Naive B cell (primary cell): ENCODE measurements at places on chromosomes 1 and 21. TPM values are rescaled to one million over a fixed set of nuclear protein-coding genes. Genes with fewer than 3 reads are reported as not detected.

DNA sequence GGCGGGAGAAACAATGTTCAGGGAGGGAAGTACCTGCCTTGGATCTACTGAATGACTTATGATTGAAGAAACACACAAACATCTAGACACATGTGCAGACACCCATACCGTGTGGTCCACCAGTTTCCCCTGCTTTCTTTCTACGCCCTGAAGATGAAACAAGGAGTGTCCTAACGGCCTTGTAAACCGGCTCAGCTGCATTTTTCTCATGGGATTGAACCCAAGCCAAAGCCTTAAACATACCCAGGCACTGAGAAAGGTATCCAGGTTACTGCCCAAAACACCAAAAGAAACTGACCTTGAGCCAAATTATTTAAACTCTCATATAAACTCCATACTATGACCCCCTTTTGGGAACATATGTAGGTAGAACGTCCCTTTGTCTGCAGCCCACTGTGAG is 630.0 kb upstream of the RGS18 start:
- DNase-seq = no peak

- DNase-seq = no peak
Observed at GRCh38 chr1:237070519-237070918, 28.5 kb downstream of the RYR2 start.

GRCh38 chr1:109040627-109040988 is 1.3 kb downstream of the WDR47 start:
- no peak for DNase-seq

- DNase-seq = no peak
Observed at GRCh38 chr21:31235671-31236450, 108.2 kb downstream of the TIAM1 start.

DNA sequence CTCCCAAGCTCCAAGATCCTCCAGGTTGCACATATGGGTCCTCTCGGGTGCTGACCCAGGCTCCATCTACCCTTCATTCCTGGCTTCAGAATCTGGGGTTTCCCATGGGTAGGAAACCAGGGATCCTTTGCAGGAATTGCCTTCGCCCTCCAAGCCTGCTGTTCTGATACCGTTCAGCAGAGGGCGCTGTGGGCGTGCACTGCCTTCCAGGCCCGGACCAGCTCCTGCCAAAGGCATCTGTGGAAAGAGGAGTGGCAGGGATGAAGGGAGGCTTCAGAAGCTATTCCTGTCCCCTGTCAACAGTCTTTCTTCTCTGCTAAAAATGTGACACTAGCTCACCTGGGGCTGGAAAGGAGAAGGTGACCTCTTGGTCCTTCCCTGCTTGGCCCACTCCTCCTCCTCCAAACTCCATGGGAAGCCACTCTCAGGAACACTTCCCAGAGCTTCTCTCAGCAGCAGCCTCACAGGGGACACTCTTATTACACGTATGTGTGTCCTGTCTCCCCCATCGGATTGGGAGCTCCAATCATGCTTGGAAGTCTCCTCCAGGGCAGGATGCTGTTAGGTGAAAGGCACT is 71.2 kb downstream of the VWA5B1 start:
- DNase-seq = no peak

The FAM151A gene
- polyA plus RNA-seq = not detected

The RASSF5 gene
- 138 TPM for polyA plus RNA-seq

GRCh38 chr1:198340139-198340538 is 183.3 kb downstream of the NEK7 start:
- no peak for DNase-seq

GRCh38 chr1:181119093-181119989 is 30.8 kb downstream of the IER5 start:
- DNase-seq = no peak

The DTL gene
- polyA plus RNA-seq = 0.71 TPM

DNA sequence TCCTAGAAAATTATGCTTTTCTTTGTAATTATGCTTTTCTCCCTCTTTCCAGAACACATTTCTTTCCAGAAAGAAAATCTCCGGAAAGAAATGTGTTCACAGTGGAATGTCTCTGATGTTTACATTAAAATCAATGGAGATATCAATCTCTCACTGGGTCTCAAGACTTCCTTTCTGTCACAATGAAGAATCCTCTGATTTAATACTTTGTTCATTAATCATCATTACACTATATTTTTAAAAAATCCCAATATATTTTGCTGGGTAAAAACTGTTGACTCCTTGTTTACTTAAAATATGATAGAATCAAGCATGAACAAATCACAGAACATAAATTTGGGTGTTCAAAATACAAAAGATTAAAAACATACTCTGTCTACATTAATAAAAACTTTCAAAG is 26.3 kb upstream of the TGFBR3 start:
- DNase-seq = no peak

The FMO3 gene
- polyA plus RNA-seq = not detected

The ZMYND12 gene
- 0.33 TPM for polyA plus RNA-seq

The CACHD1 gene
- not detected for polyA plus RNA-seq

GRCh38 chr1:22470227-22470626 is 18.6 kb downstream of the ZBTB40 start:
- DNase-seq = no peak

DNA sequence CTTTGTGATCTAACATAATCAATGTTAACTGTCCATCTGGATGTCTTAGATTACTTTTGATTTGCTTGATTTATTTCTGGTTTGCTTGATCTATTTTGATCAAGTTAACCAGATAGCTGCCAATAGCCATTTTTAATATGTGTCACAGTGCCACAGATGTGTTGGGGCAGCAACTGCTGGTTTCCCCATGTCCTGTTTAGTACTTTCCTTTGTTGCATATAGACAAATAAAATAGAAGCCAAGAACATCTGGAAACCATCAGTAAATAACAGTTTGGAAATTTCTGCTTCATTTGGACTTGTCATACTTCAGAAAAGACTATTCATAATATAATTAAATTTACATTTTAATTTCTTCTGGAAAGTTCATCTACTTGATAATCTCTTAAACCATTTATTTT is 145.6 kb upstream of the C21orf91 start:
- DNase-seq = no peak

DNA sequence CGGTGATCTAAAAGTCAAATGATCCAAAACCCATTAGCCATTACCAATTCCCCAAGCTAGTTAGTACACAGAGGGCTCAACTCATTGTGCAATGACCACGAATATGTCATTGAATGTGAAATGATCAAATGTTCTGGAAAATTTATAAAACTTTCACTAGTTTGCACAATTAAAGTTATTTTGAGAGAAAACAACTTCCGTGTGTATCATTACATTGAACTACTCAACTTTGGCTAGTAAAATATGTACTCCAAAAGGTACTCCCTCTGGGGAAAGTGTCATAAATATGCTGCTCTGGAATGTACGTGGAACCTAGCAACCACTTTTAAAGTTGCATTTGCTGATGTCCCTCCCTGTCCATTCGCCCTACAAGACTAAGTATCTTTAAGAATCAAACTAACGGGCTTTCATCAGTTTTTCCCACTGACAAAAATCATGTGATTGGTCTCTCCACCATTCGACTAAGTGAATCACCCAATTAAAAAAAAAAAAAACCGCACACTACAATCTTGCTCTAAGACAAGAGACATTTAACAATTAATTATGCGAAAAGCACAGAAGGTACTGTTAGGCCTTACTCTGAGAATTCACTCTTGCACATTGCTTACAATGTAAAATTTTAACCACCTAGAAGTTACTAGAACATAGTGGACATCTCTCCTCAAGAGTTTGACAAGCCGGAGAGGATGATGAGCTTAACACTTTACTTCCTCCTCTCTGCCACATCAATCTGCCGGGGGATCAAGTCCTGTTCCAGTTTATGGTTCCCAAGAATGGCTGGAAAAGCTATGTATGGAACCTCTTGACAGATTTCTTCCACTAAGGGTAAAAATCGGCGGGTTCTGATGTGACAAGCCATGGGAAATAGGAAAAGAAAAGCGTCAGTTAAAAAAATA is 1.2 kb downstream of the ACBD3 start:
- DNase-seq = no peak

DNA sequence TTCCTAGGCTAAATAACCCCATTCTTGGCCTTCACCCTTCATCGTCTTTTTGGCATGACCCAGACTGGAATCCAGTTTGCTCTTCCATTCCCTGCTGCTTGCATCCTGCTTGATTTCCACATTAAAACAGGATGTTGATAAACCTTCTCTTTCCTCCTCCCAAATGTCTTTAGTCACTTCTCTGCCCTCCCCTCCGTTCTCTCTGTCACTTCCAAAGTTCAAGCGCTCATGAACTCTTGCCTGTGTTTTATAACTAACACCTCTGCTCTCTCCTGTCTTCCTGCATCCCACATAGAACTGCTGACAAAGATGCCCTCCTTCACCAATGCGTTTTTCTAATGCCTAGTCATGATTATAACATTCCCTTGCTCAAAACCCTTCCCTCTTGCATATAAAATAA is 65.6 kb upstream of the SLC44A3 start:
- no peak for DNase-seq

The TLCD4 gene
- 1.8 TPM for polyA plus RNA-seq

DNA sequence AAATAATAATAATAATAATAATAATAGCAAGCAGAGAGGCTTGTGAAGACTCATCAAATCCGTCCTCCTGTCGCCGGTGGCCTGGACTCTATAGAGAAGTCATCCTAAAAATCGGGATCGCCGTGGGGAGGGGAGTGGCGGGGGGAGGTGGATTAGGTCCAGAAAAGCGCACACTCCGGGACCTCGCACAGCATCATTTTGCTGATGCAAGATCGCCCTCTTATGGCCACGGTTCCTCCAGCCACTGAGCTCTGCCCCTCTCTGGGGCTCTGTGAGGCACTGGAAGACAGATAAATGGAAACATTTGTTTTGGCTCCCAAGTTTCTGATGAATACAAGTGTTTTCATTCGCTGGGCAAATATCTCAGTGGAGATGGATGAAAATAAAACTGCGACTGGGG is 612.0 kb downstream of the MATN1 start:
- DNase-seq = no peak

The AMY2A gene
- polyA plus RNA-seq = not detected

The RIMKLA gene
- polyA plus RNA-seq = not detected

DNA sequence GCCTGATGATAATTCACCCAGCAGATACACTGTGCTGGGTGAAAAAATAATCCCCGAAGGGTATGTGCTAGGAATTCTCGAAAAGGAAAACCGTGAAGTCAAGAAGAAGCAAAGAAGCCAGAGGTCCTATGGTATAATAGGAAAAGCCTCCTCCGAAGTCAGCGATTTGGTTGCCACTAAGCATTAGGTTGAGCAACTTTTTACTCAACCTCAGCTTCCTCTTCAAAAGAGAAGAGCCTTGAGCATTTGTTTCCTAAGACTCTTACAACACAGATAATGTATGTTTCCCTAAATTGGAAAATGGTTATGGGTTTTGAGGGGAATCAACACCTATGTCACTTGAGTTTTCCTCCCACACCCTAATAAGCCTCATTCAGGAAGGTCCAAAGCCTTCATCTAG is 21.3 kb upstream of the MNDA start:
- DNase-seq = no peak

- DNase-seq = no peak
Observed at GRCh38 chr1:36248250-36248894, 24.1 kb downstream of the THRAP3 start.

- no peak for DNase-seq
Observed at GRCh38 chr1:116260115-116260514, 112.9 kb upstream of the ATP1A1 start.

DNA sequence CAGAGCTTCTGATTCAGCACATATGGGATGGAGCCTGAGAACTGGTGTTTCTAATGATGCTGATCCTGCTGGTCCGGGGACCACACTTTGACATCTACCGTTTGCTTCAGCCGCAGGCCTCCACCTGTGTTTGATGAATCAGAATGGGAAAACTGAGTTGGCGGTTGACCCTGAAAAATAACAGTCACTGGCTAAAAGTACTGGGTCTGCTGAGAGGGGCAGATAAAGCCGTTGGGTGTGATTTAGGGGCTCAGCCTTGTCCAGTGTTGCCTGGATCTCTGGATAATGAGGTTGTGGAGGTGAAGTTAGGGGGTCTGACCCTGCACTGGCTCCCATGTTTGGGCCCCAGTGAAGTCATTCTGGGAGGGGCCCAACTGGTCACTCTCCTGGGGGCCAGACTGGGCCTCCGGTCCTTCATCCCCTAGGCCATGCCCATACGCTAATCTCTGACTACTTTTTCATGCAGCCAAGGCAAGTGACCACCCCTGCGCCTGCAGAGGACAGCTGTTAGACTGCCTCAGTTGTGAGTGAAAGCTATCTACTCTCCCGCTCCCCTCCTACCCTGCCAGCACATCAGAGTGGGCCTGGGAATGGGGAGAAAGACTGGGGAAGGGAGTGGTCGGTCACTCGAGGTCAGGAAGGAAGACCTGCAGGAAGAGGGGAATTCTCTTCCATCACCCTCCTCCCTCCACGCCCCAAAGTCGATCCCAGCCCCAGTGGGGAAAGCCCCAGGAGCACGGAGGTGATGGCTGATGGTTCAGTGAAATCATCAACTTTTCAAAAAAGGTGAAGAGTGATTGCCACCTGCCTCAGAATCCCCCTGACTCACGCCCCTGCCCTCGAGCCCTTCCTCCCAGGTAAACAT is 27.7 kb downstream of the VASH2 start:
- DNase-seq = no peak

DNA sequence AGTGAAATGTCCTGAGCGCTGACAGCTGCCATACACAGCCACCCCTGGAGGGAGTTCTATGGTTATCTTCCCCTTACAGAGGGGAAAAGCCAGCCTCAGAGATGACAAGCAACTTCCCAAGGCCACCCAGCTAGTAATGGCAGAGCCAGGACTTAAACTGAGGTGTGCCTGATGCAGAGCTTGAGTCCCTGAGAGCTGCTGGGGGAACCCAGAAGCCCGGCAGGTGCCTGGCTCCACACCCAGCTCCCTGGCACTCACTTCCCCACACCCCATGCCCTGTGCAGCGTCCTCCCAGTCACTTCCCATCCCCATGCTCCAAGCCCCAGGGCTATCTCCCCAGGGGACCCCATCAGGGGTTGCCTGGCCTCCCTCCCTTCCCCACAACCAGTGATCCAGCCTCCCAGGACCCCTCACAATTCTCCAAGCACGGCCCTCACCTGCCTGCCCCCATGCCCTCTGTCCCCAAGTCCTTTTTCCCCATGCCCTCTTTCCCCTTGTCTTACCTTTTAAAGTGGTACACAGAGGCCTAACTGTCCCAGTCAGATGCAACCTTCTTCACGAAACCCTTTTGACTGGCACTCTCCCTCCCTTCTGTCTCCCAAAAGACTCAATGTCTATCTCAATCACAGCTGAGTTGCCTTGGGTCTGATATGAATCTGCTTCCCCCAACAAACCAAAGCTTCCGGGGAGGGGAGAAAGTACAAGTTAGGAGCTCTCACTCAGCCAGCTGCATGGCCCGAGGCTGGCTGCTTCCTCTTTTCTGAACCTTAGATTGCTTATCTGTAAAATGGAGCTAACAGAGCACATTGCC is 39.8 kb upstream of the LRP8 start:
- peak; percentile 46 for DNase-seq

GRCh38 chr1:58459911-58460310 is 86.6 kb downstream of the OMA1 start:
- DNase-seq = no peak

The RAB42 gene
- not detected for polyA plus RNA-seq
